ENCODE measurements at places on chromosomes 5 and 9.
A peak's percentile ranks its signal among the peaks of the same experiment; 100 is the strongest.

GRCh38 chr9:109010746-109011145 is 2.6 kb downstream of the CTNNAL1 start:
- DNase-seq = peak; percentile 5

DNA sequence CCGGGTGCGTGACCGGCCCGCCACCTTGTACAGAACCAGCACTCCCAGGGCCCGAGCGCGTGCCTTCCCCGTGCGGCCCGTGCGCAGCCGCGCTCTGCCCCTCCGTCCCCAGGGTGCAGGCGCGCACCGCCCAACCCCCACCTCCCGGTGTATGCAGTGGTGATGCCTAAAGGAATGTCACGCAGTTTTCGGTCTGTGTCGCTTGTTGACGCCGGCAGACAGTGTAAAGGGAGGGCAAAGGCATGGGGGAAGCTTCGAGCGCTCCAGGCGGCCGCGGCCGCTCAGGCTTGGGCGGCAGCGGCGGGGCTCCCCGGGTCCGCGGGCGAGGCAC is 1.3 kb downstream of the LRRC26 start:
- DNase-seq = no peak

- DNase-seq = no peak
Measured at GRCh38 chr5:82655078-82655477, 376.9 kb upstream of the RPS23 start.

DNA sequence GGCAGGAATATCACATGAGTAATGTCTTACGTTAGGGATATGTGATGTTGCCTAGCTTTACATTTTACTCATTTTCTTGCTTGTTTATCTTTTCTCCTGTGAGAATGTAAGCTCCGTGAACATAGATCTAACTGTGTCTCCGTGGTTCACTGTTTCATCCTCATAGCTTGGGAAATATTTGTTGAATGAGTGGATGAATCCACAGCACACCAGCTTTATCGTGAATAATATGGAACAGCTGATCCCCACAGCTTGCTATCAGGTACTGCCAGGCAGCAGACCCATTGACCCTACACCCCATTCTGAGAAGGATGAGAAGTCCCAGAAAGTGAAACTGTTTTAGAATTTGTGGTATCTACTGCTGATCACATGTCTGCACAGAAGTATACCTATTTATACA is 106.8 kb upstream of the FBN2 start:
- no peak for DNase-seq

DNA sequence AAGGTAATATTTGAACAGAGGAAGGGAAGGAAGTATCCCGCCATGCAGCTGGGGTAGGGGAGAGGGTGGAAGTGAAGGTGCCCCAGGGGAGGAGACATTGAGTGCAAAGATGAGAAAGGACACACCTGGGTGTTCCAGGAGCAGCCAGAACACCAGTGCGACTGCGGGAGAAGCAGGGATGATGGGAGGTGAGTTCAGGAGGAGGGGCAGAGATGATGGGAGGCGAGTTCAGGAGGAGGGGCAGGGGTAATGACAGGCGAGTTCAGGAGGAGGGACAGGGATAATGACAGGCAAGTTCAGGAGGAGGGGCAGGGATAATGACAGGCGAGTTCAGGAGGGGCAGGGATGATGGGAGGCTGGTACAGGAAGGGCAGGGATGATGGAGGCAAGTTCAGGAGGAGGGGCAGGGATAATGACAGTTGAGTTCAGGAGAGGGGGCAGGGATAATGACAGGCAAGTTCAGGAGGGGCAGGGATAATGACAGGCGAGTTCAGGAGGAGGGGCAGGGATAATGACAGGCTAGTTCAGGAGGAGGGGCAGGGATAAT is 17.2 kb upstream of the SPOCK1 start:
- DNase-seq = no peak

All from stimulated activated CD4-positive, alpha-beta T cell treated with anti-CD3 and anti-CD28 coated beads, Interleukin-15, amount 100 ng/mL, for 1 hour (primary cell).